Muscle of arm (tissue), 14 donors: ENCODE measurements at places on chromosomes 4 and X.

DNA sequence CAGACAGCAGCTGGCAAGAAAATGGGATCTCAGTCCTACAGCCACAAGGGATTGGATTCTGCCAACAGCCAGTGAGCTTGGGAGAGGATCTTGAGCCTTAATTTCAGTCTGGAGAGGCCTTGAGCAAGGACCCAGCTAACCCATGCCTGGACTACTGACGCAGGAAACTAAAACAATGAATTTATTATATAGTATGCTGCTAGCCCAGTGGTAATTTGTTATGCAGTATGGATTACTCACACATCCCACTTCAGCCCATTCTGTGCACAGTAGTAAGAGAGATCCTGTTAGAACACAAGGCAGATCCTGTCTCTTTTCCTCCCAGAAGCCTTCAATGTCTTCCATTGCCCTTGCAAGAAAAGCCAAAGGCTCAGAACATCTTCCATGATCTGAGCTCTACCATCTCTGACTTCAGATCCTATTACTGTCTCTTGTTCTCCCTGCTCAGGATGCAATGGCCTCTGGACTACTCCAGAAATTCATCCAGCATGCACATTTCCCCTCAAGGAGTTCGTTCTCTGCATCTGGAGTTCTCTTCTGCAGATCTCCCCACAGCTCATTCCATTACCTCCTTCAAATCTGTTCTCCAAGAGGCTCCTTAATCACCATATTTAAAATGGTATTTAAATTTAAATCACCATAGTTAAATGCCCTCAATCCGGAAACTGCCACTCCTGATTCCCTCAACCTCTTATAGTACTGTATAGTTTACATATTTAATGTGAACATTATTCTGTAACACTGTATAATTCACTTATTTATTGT is 27.6 kb downstream of the SMIM20 start:
- DNase-seq: no peak

- no peak for DNase-seq
These were observed 21.9 kb downstream of the STK26 start for GRCh38 chrX:132044953-132045352.

DNA sequence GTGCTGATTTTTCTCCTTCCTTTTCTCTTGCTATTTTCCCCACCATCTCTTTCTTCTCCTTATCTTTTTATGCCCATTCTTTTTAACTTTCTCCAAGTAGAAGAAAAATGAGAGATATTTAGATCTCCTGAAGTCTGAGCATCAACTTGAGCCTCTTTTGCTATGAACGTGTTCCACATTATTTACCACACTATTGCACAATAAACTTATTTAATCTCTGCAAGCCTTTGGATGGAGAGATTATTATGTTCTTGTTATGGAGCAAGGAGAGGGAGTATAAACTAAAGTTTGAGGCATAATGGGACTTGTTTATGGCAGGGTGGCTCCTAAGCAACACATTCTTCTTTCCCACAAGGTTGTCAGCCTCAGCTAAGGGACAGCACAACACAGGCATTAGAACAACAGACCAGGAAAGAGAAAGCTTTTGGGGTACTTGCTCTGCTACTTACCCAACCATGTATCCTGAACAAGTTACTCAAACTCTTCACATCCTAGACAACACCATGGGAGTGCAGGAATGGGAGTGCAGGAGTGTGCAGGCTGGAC is 365.5 kb upstream of the BOD1L1 start:
- no peak for DNase-seq

- DNase-seq: no peak
These were observed 915.5 kb downstream of the FAT4 start for GRCh38 chr4:126230269-126230668.

GRCh38 chrX:132602701-132603100 is 113.9 kb upstream of the MBNL3 start:
- DNase-seq: no peak

DNA sequence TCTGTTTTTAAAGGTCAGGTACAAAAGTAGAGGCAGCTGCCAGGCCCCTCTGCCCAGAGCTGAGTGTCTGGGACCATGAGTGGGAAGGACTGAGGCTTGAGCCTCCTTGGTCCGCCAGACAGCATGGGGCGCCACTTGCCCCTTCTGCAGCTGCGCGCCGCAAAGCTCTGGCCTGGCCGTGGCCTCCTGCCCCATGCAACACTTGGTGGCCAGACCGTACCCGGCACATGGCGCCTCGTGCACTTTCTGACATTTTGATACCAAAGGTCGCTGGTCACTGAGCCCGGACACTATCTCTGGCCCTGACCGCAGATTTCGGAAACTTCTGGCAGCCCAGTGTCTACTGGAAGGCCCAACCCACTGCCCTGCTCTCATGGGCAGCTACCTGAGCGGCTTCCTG is 18.6 kb downstream of the CLTRN start:
- no peak for DNase-seq

GRCh38 chr4:77712675-77713074 is 106.5 kb downstream of the CNOT6L start:
- DNase-seq: no peak

GRCh38 chrX:120485638-120486520 is 16.8 kb upstream of the LAMP2 start:
- DNase-seq: peak; percentile 69

DNA sequence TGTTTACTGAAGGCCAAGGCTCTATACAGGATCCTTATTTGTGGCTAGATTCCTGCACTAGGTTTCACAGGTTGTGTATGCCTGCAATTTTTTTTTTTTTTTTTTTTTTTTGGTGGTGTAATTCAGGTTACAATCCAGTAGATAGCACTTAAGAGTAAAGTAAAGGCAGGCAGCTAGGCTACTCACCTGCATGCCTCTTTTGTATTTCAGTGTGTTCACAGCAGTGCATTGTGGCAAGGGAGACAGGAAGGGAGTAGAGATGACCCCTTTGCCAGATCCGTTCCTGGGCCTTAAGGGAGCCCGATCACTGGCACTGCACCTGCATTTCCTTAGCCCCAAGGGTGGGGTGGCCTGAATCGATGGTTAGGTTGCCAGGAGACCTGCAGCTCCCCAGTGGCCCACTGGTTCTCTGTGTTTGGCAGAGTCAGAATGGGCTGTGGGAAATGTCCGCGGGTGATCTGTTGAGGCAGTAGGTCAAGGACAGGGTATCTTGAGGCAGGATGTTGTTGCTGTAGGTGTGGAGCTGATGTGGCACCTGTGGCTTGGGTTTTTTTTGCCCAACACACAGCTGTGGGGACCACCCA is 374.9 kb upstream of the AADAT start:
- no peak for DNase-seq

DNA sequence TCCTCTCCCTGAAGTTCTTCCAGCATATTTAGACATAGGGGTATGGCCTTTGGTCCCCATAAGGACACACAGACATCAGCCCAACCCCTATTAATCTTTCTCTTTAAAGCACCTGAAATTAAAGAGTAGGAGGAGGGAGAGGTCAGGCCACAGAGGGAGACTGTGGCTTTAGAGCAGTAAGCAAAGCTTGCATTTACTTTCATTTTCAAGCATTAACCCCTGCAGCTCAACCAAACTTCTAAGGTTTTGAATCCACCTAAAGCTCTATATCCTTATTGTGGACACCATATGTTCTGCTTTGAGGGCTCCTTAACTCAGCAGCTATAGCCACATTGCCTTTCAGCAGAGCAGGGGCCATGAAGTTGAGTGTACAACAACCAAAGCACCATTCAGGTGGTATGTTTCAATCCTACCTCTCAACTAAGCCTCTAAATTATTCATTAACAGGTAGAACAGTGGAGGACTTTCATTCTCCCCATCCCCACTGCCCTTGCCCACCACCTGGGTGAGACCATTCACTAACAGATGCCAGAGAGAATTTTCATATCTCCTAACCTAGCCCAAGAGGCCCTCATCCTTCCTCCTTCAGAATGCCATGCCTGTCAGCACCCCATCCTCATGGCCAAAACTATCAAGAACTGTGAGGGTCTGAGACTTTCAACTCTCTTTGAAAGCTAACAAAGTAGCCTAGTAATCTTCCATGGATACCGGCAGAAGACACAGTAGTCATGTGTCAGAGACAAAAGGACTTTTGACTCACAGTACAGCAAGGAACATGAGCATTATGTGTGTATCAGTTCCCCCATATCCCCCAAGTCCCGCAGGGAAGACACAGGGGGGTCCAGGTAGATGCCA is 20.8 kb downstream of the LIN54 start:
- DNase-seq: no peak

DNA sequence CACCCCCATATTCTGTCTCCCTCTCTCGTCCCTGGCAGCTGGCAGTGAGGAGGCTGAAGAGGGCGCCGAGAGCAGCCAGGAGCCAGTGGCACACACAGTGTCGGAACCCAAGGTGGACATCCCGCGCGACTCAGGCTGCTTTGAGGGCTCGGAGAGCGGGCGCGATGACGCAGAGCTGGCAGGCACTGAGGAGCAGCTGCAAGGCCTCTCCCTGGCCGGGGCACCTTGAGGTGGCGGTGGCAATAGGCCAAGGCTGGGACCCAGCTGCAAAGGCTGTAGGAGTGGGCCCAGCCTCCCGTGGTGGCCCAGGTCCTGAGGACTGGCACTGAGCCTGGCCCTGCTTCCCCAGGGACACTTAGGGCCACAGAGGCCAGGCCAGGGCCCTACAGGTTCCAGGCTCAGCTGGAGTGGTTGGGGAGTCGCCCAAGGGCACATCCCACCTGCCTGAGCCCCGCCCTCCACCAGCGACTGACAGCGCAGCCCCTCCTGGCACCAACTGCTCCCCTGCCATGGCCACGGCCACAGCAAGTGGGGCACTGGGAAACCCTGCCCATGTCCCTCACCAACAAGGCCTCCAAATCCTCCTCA is 13.9 kb downstream of the SASH3 start:
- DNase-seq: no peak

DNA sequence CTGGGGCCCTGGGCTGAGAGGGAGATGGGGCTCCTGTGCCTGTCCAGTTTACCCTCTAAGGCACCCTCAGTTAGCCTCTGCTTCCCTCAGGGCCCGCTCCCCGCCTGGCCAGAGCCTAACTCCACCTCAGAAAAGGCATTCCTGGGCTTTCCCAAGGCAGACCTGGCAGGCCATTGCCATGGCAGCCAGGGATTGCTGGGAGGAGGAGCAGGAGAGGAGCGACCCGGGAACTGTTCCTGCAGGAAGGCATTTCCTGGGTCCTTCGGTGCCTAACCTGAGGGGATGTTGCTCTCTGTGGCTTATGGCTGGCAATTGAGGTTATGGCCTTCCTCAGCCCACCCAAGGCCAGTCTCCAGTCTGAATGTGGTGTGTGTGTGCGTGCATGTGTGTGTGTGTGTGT is 131.3 kb downstream of the PJA1 start:
- DNase-seq: no peak

- DNase-seq: no peak
These were observed 42.0 kb downstream of the TEC start for GRCh38 chr4:48227662-48228061.

DNA sequence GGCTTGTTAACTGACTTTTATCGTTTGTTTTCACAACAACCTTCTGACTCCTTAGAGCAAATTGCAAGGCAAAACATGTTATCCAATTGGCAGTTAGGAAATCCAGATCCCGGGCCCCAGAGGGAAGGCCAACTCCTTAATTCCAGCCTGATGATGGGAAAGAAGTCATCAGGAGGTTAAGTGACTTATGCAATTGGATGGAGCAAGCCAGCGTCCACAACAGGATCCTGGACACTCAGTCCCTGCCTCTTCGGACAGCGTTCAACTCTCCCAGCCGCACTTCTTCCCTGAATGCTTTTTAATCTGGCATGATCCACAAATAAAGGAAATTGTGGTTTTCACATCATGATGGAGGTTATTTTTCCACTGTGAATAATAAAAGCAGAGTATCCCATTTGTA is 310.1 kb downstream of the RAB28 start:
- peak; percentile 78 for DNase-seq

DNA sequence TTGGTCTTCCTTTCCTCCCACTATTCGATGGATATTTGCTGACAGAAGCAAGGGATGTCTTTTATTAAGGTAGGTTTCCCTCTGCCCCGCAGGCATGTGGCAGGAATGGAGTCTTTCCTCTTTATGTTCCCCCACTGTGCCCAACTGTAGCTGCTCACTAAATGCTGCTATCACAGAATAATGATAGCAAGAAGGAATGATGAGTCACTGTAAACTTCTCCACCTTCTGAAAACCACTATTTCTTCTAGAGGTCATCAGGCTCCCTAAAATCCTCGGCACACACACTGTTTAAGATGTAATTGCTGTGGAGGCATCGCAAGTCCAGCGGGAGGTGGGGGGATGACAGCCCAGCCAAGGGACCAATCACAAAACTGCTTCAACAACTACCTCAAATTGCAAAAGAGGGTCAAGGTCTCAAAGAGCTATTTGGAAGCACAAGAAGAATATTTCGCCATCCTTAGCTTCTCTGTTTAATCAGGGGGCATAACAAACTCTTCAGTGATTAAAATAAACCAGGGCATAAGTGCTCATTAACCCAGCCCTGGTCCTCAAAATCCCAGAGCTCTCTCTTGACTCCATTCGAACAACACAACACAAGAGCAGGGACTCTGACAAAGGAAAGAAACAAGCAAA is 13.9 kb downstream of the QDPR start:
- no peak for DNase-seq

DNA sequence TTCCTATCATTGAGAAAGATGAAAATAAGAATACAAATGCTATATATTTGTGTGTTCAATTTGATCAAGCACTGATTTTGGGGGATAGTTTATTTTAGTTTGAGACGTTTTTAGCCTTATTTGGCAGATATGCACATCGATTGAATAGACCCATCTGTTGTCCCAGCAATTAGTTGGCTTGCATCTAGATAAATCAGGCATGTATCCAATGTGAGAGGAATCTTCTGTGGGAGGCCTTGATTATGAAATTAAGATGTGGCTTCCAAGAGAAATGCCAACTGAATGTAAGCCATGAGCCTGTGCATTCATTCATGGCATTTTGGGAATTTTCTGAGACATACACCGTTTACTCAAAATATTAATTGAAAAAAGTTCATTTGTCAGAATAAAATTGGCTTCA is 623.1 kb downstream of the TECRL start:
- no peak for DNase-seq

GRCh38 chr4:37615059-37615719 is 71.0 kb downstream of the RELL1 start:
- no peak for DNase-seq

GRCh38 chr4:13701937-13702446 is 74.5 kb upstream of the BOD1L1 start:
- no peak for DNase-seq

DNA sequence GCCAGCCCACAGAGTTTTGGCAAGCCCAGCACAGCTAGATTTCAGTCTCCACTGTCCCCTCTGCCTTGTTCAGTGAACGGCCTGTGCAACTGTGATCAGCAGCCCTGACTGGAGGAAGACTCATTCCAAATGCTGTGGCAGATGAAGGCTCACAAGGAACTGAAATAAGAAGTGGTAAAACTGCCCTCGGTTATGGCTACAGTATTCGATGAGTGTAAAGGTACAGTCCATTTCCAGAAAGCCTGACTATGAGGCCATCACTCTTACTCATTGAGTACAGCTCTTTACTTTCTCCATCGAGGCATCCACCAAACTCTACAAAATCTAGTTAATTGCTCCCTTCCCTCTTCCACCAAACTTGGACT is 69.1 kb downstream of the RHOH start:
- DNase-seq: no peak

DNA sequence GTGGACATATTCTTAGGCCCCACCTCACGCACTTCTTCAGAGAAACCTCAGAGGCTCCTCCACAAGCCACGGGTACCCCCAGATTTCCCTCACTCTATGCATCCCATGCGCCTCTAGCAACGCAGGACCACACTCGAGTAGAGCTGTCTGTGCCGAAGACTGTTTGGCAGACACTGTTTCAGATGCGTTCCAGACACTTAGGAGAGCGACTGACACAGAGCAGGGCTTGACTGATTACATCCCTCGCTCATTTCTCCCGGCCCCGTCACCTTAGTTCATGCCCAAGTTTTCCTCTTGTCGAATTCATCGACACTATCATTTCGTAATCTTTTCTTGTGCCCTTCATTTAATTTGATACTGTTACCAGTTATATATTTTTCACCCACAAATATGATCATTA is 15.0 kb downstream of the SORBS2 start:
- DNase-seq: no peak
